ENCODE measurements at places on chromosomes 1 and 21.

GRCh38 chr21:32658524-32658923 lies 46.3 kb upstream of the CFAP298 start:
- no peak for DNase-seq

- DNase-seq, result no peak
Observed at GRCh38 chr1:97093741-97094140, 372.2 kb downstream of the PTBP2 start.

GRCh38 chr1:2312160-2312514 lies 79.2 kb downstream of the MORN1 start:
- DNase-seq, result no peak

DNA sequence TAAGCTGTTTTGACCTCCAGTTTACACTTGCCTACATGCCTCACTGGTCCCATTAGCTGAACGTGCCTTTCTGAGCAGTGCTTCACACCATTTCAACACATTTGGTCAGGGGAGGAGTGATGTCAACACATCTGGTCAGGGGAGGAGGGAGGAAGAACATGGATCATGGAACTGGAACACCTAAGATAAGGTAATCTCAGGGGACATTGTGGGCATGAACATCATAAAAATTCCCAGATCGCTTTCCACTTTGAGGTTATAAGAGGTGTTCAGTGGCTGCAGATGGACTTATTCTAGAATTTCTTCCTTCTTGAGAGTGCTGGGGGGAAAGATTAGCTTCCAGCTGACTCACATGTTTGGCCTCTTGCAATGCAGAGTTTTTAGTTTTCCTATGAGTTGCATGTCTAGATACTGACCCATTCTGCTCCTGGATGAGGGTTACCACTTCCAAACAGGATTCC lies 2.0 kb downstream of the QSOX1 start:
- DNase-seq, result no peak

- no peak for DNase-seq
Observed at GRCh38 chr1:203186446-203187303, at the start of gene CHI3L1. Gene CHI3L1, minus strand, starts transcription at chr1:203186704. Its CDS starts 81 bp downstream, at chr1:203186623.

DNA sequence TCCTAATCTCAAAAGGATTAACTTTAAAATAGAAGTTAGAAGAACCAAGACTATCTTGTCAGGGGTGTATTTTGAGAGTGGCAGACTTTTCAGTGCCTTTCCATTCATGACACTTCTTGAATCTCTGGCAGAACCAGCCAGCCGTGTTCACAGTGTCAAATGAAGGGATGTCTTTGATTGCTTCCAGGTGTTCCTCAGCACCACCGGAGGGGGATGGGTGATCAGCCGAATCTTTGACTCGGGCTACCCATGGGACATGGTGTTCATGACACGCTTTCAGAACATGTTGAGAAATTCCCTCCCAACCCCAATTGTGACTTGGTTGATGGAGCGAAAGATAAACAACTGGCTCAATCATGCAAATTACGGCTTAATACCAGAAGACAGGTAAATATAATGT lies 32.3 kb downstream of the FMO1 start:
- DNase-seq, result no peak

GRCh38 chr21:16578912-16579311 lies 849.1 kb downstream of the USP25 start:
- DNase-seq, result no peak

DNA sequence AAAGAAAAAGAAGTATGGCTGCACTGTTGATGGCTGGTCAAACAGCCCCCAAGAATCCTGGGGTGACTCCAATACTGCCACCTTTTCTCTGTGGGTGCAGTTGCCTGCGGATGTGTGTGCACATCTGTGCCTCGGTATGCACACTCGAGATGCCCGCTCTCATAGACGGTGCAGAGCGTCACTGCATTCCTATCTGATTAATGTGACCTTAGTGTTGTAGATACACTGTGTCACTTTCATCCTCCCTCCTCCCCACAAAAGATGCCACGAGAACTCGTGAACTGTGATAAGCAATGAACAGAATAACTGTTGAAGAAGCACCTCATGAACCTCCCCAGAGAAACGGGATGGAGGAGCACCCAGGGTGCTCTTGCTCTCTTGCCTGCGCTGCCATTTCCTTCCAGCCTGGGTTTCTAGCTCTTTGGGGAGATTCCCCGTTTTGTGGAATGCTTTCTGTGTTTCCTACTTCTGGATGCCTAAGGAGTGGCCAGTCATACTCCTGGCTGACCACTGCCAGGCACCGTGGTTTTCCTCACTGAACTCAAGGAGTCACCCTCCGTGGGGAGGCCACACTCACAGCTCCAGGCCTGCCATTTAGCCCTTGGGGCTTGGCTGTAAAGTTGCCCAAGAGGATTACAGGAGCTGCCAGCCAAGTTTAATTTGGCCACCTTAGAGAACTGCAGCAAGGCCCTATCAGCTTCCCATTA lies 32.0 kb downstream of the NTPCR start:
- DNase-seq, result no peak

- no peak for DNase-seq
Observed at GRCh38 chr1:107976431-107976830, 11.5 kb upstream of the VAV3 start.

DNA sequence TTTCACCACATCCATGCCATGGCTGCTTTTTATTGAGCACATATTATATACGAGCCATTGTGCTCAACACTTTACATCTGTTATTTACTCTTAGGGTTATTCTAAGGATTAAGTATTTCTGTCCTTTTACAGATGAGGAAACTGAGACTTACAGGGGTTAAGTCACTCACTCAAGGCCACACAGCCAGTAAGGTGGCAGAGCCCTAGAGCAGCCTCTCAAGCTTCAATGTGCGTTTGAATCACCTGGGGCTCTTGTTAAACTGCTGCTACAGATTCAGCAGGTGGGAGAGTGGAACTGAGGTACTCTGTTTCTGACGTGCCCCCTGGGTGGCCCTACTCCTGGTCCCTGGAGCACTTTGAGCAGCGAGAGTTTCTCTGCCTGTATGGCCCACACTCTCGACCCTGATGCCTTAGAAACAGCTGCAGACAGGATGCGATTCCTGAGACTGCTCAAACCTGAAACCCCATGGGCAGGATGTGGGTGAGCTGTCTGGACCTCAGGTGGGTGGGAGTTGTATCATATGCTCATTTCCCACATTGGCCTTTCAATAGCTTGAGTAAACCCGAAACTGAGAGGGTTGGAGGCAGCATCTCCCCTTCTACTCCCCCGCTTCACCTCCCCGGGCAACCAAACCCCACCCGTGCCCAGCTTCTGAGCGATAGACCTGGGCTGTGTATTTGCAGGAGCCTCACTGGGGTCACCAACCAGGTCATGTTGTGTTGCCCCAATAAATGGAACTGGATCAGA lies 59.3 kb downstream of the MAN1C1 start:
- no peak for DNase-seq

- DNase-seq, result no peak
Observed at GRCh38 chr1:232837087-232837486, 31.9 kb downstream of the MAP10 start.

GRCh38 chr1:186303911-186304310 lies 71.1 kb downstream of the TPR start:
- no peak for DNase-seq

DNA sequence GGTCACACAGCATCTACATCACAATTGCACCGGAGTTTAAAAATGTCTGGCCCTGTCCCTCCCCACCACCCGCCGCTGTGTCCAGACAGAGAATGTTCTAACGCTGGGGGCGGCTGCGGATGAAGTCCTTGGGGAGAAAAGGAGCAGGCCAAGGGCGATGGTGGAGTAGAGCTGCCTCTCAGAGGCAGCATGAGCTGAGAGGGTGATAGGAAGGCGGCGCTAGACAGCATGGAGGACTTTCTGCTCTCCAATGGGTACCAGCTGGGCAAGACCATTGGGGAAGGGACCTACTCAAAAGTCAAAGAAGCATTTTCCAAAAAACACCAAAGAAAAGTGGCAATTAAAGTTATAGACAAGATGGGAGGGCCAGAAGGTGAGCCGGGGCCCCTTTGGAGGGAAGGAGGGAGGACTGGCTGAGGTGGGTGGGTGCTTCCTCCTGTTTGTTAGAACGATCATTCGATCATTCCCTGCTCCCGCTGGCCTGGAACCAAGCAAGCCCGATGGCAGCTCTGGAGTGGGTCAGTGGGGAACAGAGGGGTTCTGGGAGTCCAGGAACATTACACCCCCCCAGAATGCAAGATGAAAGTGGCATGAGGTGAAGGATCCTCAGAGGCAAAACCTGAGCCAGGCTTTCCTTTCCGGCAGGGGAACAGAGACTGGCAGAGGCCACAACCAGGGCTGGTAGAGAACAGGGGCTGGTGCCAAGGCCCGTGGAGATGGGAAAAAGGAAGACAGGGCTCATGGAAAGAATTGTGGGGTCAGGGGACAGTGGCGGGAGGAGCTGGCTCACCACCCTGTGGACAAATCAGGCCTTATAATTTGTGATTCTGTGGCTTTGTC lies at the start of the genes FAM229A and TSSK3:
Gene FAM229A (minus strand): TSS at position 12 of the 840 bp plus-strand sequence. CDS start 394 bp downstream, outside the sequence.
Gene TSSK3 (plus strand): TSS at position 66 of the 840 bp plus-strand sequence. CDS start 163 bp downstream, at position 229.
- no peak for DNase-seq

- DNase-seq, result no peak
Observed at GRCh38 chr1:229025576-229025975, 245.3 kb upstream of the RAB4A start.

DNA sequence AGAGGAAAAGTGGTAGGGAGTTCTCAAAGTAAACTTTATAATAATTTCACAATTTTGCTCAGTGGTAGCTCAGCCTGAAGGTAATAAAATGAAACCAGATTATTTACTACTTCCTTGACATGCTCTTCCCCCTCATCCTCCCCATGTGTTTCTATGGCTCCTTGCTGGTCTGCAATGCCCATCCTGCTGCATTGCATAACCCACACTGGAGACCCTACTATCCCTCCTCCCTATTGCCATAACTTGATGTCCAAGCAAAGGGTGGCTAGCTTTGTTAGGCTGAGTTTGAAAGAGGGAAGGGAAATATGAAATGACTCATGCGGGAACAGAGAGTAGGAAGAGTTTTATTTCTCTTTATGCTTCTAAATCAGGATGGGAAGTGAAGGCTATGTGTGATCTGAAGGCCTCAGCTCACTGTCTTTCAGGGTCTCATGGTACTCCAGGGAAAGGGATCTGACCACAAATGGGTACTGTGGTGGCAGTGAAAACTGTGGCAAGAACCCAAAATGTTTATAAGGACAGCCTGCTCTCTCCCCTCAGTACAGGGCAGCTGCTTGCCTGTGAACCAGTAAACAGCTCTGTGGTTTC lies 36.4 kb upstream of the HSD17B7 start:
- no peak for DNase-seq

DNA sequence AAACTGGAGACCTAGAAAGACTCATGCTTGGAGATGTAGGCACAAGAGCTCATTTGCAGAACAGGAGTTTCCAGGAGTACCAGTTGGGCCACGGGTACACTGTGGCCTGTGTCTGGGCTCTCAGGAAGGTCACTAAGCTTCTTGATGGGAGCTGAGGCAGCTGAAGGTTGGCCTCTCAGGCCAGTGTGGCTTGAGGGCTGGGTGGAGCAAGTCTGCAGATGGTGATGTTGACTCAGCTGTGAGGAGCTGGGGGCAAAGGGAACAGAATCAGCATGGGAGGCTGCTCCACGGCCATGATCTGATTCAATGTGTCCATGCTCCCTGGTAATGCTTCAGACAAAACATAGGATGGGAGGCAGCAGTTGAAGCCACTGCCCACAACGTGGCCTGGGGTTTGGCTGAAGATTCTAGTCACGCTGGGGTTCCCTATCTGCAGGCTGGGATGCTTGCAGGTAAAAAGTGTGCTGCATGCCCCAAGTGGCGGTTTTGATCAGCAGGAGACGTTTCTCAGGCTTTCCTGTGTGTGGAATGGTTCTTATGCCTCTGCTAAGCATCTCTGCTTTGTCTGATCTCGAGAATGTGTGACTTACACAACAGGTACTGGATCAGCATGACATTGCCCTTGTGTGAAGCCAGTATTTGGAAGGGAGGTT lies 15.4 kb upstream of the TENT5C start:
- no peak for DNase-seq

GRCh38 chr21:29961291-29962027 lies 21.7 kb upstream of the GRIK1 start:
- no peak for DNase-seq

- DNase-seq, result no peak
Observed at GRCh38 chr1:32539584-32540571, 651 bp downstream of the ZBTB8A start.

- DNase-seq, result no peak
Observed at GRCh38 chr1:23816906-23817305, 8.3 kb downstream of the HMGCL start.

- DNase-seq, result peak; percentile 39
Observed at GRCh38 chr21:27802816-27803475, 836.1 kb upstream of the ADAMTS5 start.

GRCh38 chr1:165525708-165526107 lies 18.1 kb upstream of the LRRC52 start:
- no peak for DNase-seq

GRCh38 chr1:233094269-233094668 lies 143.9 kb downstream of the NTPCR start:
- no peak for DNase-seq

- no peak for DNase-seq
Observed at GRCh38 chr1:70864302-70864701, 183.3 kb downstream of the PTGER3 start.

- DNase-seq, result no peak
Observed at GRCh38 chr1:56404066-56404465, 175.3 kb downstream of the PLPP3 start.

GRCh38 chr1:229231754-229232119 lies 39.2 kb upstream of the RAB4A start:
- no peak for DNase-seq

- no peak for DNase-seq
Observed at GRCh38 chr1:45356186-45356585, 15.9 kb upstream of the MUTYH start.

- DNase-seq, result no peak
Observed at GRCh38 chr1:167737169-167737568, 15.4 kb downstream of the MPZL1 start.

DNA sequence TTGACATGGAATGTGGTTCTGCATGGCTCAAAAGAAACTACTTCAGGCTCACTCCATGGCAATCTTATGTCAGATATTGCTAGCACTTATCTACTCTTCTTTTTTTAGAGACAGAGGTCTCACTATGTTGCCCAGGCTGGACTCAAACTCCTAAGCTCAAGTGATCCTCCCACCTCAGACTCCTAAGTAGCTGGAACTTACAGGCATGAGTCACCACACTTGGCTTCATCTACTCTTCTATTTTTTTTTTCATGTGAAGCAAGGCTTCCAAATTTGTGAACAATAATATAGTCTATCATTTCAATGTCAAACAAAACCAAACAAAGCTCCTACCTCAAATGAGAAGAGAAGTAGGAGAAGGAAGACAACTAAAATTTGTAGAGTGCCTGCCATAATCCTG lies 7.5 kb upstream of the PSEN2 start:
- no peak for DNase-seq

- no peak for DNase-seq
Observed at GRCh38 chr1:153968000-153968363, 280 bp downstream of the CREB3L4 start.

GRCh38 chr21:43270800-43271301 lies 102.0 kb downstream of the CRYAA start:
- DNase-seq, result no peak

GRCh38 chr1:108531444-108531843 lies 28.5 kb upstream of the EEIG2 start:
- no peak for DNase-seq

DNA sequence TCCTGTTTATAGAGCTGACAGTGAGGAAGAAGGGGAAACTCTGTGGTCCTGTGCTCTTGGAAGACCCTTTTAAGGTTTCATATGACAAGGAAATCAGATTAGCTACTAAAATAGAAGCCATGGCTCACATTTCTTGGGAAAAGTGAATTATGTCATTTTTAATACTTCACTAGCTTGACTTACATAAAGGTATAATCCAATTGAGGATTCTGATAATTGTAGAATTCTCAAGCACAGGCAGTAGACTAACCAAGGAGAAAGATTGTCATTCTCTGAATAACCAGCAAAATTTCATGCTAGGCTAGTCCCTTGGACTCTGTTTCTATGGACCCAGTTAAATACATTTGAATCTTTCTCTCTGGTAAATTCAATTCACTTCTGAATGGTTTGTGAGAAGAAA lies 613.0 kb upstream of the BEND5 start:
- DNase-seq, result no peak
